ENCODE measurements at places on chromosomes 5 and 9. TPM values are rescaled to one million over a fixed set of nuclear protein-coding genes. Genes with fewer than 3 reads are reported as not detected.
A peak's percentile ranks its signal among the peaks of the same experiment; 100 is the strongest.

GRCh38 chr5:68995845-68996545 lies 97.8 kb upstream of the SLC30A5 start:
- no peak for DNase-seq

The ARID3C gene
- total RNA-seq = 0.27 TPM

- no peak for DNase-seq
Measured at GRCh38 chr5:73796164-73797131, 170.5 kb downstream of the ARHGEF28 start.

The MLANA gene
- not detected for total RNA-seq

DNA sequence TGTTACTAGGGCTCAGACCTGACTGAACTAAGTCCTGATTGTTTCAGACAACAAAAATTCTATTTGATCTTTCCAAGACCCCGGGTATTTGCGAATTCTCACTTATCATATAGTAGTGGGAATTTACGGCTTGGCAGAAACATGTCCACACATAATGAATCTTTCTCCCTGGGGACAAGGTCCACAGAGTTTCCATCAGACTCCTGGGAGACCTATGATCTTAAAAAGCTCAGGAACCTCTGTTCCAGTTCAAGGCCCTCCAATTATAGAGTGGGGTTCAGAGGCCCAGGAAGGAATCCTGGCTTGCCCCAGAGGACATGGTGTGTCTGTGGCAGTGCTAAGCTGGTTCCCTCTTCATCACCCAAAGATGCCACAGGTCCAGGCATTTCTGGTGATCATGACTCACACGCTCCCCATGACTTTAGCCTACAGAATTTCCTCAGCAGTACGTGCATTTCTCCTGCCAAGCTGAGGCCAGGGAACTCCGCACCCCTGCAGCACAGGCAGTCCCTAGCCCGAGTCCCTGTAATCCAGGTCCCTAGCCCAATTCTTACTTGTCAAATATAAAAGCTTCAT lies 12.6 kb downstream of the RAPGEF1 start:
- no peak for DNase-seq

- DNase-seq = no peak
Measured at GRCh38 chr5:169569513-169569912, 14.1 kb upstream of the SPDL1 start.

The DNAH5 gene
- not detected for total RNA-seq

DNA sequence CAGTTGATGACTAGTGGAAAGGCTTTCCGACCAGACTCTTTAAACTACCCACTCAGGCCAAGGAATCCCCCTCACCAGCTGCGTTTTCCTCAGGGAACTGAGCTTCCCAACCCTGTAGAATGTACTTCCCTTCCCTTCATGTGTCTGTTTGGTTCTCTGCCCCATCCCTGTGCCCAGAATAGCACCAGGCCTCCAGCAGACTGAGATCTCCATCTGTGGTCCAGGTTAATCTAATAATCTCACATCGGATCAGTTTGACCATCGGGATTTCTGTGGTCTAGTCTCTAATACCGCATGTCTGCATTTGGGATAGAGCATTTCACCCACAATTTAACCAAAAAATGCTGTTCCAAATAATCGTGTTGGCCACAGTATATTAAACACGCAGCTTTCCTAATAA lies 237.2 kb downstream of the ROR2 start:
- no peak for DNase-seq

The SPINK5 gene
- not detected for total RNA-seq

The GABRA1 gene
- total RNA-seq = not detected

GRCh38 chr5:130605234-130605633 lies 559.8 kb downstream of the HINT1 start:
- no peak for DNase-seq

The TMOD1 gene
- total RNA-seq = 0.96 TPM

- DNase-seq = peak; percentile 71
Measured at GRCh38 chr9:134025606-134026541, 593 bp downstream of the BRD3OS start.

The RFK gene
- total RNA-seq = 14.0 TPM

The LCN15 gene
- not detected for total RNA-seq

DNA sequence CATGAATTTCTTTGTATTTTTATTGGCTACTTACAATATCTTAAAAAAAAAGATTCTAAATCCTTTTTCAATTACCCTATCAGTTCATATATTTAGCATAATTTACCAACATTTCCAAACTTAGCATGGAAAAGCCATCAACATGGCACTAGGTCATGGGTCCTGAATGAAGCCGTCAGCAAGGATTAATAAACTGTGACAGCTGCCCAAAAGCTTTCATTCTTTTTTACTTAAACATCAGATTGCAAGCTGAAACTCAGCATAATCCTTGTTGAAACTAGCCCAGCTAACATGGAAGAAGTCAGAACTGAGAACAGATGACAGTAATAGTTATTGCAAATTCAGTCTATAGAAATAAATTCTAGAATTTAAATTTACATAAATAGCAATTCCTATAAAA lies 209.8 kb downstream of the ADAMTS6 start:
- DNase-seq = no peak

GRCh38 chr9:70398145-70398556 lies 16.3 kb downstream of the KLF9 start:
- DNase-seq = peak; percentile 58

- DNase-seq = no peak
Measured at GRCh38 chr5:146656703-146657102, 140.7 kb upstream of the GPR151 start.

The OCLN gene
- total RNA-seq = 4.6 TPM

Data from naive thymus-derived CD8-positive, alpha-beta T cell (primary cell).